ENCODE measurements at places on chromosomes 5 and 9.

- no peak for DNase-seq
Observed at GRCh38 chr5:147760086-147760875, 22.2 kb downstream of the JAKMIP2 start.

DNA sequence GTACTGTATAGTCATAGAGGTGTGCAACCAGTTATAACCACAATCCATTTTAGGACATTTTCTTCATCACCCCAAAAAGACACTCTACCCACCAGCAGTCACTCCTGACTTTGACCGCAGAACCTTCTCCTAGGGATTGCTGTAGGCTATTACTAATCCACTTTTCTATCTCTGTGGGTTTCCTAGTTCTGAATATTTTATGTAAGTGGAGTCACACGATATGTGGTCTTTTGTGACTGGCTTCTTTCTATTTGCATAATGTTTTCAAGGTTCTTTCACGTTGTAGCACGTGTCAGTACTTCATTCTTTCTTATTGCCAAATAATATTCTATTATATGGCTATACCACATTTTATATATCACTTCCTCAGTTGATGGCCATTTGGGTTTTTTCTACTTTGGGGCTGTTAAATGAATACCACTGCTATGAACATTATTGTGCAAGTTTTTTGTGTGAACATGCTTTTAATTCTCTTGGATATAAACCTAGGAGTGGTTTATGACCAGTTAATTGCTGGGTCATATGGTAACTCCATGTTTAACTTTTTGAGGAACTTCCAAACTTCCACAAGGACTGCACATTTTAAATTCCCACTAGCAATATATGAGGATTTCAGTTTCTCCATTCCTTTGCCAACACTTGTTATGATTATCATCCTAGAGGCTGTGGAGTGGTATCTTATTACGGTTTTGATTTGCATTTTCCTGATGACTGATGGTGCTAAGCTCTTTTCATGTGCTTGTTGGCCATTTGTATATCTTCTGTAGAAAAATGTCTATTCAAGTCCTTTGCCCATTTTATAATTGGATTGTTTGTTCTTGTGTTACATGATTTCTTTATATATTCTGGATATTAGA lies 37.8 kb downstream of the MRRF start:
- no peak for DNase-seq

DNA sequence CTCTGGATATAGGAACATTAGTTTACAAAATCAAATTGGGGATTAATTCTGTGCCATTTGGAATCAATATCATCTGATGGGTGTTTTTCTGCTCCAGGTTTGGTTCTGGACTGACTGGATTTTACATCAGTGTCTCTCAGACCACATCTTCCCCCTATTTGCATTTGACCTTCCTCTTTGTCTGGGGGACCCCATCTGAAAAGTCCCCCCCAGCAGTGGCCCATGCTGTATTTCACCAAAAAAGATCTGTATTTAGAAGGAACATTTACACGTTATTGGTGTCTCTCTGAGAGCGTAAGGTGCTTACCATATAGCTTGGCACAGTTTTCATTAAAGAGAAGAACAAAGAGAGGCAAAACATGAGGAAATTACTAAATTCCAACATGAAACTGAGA lies 215.6 kb upstream of the CLINT1 start:
- DNase-seq: no peak

- DNase-seq: no peak
Observed at GRCh38 chr5:134649163-134649835, 714 bp downstream of the SEC24A start.

DNA sequence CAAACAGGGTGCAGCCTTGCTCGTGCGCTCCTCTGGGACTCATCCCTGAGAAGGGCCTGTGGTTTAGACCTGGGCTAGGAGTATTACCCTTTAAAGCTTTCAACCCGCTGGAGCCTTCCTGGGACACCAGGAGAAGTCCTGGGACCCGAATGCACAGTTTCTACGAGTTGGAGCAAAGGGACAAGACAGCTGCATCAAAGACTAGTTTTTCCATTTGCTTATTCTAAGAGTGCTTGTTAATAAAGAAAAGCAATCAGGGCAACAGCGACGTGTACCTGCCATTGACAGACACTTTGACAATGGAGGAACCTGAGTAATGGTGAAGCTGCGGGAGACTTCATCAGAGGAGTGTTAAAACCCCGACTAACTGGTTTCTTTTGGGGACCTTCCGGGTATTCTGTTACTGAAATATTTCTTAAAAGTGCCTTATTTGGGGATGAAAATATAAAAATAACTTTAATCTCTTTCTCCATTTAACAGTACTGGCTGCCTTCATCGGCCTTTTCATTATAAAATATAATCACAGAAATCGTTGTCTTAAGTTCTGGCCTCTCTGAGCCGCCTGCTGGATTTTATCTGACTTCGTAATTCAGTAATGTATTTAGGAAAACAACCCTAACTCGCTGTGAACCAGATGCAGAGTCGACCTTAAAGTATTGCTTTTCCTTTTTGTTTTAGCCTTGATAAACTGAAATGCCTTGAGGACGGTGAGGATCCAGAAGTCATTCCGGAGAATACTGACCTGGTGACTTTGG lies 732 bp downstream of the SNAPC3 start:
- DNase-seq: no peak

DNA sequence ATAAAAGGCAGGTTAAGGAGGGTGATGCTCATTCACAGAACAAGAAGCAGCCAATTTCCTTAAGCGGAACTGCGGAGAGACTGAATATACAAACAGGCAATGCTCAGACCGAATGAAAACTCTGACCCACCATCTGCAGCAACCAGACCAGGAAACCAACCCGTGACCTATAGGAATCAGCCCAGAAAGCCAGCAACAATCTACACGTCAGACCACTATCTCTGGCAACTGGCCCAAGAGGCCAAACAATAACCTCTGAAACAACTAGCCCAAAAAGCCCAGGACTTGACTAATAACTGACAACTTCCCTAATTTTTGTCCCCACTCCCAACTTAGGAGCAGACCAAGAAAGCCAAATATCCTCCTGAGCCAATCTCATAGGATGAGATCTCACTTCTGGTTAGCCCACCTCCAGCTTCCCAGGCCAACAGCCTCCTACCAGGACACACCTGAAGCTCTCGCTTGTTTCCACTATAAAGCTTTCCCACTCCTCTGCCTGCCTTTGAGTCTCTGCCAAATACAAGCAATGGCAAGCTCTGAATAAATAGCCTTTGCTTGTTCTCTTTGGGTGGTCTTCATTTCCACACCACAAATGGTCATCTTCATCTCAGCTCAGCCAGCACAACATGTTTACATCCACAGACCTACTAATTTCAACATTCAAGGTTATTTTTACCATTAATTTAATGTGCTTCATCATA lies 168.5 kb downstream of the HSD17B3 start:
- DNase-seq: no peak

DNA sequence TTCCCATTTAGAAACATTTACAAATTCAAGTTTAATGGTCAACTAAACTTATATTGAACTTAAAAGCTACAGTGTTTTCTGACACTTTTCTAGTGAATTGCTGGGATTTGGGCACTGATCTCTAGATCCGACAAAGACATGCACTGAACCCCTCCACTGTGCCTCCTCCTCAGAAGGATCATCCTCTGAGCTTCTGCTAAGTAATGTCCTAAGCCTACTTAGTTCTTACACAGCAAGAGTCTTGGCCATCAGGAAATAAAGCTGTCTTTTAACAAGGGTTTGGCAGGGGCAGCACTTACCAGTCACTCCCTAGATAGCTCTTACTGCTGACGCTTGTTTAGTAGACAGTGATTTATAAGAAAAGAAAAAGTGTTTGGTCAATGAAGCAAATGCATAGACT lies 50.5 kb downstream of the FAM81B start:
- no peak for DNase-seq

- no peak for DNase-seq
Observed at GRCh38 chr5:74386571-74387334, 253.8 kb downstream of the ENC1 start.

DNA sequence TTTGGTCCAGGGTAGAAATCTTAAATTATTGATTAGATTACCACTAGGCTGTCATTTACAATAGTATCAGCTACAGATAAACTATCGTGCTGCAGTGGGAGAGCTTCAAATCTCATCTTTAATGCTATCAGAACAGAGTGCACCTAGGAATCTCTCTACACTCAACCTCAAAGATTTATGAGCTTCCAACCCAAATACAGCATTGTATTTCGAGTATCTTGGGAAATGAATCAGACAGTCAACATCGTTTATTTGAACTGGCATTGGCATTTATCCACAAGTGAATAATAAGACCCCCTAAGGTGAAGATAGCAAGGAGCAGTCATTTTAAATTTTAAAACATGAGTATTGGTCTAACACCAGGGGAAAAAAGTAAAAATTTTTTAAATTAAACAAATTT lies 1203.2 kb downstream of the CDH12 start:
- DNase-seq: no peak

GRCh38 chr9:125428902-125429467 lies 167.4 kb downstream of the GAPVD1 start:
- no peak for DNase-seq

DNA sequence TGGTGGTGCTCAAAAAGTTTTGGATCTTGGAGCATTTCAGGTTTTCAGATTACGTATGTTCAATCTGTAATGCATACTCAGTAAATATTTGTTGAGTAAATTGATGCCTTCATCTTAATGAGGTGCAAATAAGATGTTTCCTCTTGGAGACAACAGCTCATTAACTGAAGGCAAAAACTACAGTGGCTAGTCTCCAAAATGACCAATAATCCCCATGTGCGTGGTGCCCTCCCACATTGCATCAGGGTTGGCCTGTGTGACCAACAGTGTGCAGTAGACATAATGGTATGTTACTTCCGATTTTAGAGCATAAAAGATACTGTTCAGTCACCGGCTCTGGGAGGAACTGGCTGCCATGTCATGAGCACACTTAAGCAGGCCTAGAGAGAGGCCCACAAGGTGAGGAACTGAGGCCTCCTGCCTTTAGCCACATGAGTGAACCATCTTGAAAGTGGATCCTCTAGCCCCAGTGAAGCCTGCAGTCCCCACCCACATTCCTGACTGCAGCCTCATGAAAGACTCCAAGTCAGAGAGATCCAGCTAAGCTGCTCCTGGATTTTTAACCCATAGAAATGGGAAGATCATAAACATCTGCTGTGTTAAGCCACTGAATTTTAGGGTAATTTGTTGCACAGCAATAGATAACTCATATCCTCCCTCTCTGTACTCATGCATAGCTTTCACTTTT lies 55.7 kb downstream of the LIFR start:
- DNase-seq: no peak

- no peak for DNase-seq
Observed at GRCh38 chr9:99474186-99474585, 252.1 kb downstream of the SEC61B start.

DNA sequence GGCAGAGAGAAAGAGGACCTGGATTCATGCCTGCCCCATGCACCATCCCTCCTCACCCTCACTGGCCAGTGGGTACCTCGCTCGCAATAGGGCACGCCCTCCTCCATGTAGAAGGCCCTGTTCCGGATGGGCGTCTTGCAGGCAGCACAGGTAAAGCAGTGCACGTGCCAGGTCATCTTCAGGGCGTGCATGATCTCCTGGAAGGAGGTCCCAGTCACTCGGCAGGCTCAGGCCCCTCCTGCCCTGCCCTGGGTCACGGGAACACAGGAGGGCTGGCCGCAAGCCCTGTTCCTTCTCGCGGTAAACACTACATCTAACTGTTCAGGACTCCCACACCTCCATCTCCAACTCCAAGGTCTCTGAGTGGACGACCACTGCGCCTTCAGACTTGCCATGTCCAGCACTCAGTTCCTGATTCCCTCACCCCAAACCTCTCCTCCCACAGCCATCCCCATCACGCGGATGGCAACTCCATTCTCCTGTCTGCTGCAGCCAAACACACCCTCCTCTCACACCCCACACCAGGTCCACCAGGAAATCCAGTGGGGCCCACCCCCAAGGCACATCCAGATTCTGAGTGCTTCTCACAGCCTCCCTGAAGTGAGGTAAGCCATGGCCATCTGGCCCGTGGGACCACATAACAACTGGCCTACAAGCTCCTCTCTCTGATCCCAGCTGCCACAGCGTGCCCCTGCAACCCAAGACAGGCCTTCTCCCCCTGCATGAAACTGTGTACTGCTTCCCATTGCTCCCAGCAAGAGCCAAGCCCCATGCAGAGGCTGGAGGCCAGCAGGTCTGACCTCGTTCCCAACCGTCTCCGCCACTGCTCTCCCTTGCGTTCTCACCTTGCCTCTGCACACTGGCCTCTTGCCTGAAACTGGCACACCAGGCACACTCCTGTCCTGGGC lies 10.8 kb upstream of the DBN1 start:
- no peak for DNase-seq

DNA sequence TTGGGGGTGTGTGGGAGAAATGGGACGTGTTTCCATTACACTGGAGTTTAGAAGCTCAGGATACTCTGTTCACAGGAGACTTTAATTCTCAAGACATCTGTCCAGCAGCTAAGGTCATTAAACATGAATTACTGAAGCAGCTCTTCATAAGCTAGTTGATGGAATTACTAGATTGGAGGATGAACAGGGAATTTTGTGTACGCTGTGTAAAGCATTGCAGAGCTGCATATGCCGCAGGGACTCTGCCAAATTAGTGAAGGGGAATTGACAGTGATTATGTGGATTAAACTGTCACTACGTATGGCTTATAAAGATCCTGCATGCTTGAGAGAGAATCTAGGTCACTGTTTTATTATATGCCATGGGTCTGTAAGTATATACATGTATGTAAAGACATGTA lies 177.5 kb upstream of the TBC1D2 start:
- DNase-seq: no peak

GRCh38 chr5:38506302-38506701 lies 50.1 kb downstream of the LIFR start:
- DNase-seq: no peak

- DNase-seq: no peak
Observed at GRCh38 chr9:7979611-7980010, 180.0 kb upstream of the DMAC1 start.

DNA sequence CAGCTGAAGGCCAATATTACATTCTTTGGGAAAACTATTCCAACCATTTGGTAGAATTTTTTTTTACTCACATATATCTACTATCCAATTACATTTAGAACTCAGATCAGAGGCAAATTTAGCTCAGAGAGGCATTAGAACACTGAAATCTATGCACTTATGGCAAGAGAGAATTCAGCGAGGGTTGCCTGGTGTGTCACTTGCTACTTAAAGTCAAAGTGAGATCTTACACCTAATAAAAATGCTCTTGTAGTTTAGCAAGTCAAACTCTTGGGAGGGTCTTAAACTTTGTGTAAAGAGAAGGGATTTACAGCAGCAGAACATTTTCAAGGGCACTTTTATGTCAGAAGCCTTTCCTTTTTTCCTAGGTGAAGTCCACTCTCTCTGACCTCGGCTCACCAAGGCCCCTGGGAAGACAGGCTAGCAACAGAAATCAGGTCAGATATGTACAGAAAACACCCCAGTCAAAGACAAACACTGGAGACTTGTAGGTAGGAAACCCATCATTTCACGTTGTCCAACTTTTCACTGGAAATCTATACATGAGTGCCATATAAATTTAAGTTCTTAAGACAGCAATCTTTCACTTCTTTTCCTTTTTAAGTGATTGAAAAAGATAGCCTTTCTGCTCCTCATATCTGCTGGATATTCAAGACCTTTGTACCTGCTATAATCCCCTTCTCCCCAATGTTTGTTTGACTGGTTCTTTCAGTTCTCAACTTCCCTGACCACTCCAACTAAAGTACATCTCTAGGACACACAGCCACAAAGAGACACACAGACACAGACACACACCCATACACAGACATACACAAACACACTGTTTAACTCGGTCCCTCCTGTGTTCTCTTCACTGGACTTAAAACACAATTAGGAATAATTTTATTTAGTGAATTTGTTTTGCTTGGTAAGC lies 635.8 kb downstream of the PDE4D start:
- no peak for DNase-seq
